Right kidney (tissue), 9 donors: ENCODE measurements at places on chromosomes 4 and X.

GRCh38 chr4:80073473-80074008 is 512 bp upstream of the ANTXR2 start:
- no peak for DNase-seq

- DNase-seq: no peak
Observed at GRCh38 chr4:111064342-111064993, 441.6 kb upstream of the PITX2 start.

- DNase-seq: no peak
Observed at GRCh38 chr4:108175966-108176365, 7.2 kb upstream of the LEF1 start.

GRCh38 chr4:12439633-12440305 is 1011.1 kb upstream of the HS3ST1 start:
- no peak for DNase-seq

- DNase-seq: no peak
Observed at GRCh38 chr4:82842593-82842992, 44.0 kb upstream of the SCD5 start.

DNA sequence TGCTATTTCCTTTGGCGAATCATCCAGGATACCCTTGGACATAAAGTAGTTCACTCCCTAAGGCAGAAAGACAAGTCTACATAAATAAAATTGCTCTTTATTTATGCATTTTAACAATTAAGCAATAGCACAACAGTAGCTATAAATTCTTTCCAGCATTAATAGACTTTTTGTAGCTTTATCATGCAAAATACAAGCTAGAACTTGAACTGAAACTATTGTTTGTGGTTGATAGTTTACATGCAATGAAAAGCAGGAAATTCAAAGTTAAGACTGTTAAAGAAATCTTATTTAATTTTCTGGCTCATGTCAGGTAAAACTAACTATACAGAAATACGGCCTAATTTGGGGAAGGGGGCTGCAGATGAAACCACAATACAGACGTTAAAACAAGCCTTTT is 42.3 kb downstream of the FBXO8 start:
- no peak for DNase-seq

DNA sequence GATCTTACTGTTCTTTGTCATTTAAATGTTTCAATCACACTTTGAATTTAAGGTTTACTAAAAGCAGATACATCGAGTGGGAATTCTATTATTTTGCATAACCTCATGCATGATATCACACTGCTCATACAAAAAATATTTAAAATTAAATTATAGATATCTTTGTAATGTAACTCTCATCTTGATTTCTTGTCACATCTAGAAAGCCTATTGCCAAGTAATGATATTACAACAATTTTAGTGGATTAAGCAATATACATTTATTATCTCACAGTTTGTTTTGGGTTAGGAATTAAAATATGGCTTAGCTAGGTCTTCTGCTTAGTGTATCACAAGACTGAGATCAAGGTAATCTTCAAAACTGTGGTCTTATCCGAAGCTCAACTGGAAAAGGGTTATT is 865.0 kb downstream of the CCSER1 start:
- no peak for DNase-seq

DNA sequence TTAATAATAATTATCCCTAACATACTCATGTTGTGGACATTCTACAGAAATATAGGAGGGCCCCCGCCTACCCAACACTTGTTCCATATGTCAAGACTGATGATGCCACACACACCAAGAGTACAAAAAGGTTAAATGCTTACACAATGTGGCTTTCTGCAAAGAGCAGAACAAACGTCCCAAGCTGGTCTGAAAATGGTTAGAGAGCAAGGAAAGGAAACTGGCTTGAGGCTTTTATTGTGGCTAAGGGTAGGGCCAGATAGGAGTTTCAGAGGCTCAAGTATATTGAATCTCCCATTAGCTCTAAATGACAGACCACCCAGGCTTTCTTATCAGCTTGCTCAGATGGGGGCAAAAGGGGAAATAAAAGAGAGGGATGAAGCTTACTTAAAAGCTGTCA is 134.1 kb upstream of the C1QTNF7 start:
- no peak for DNase-seq

GRCh38 chrX:39853417-39854030 is 244.2 kb downstream of the BCOR start:
- no peak for DNase-seq

GRCh38 chrX:77003956-77004355 is 443.2 kb upstream of the FGF16 start:
- DNase-seq: no peak
